ENCODE measurements at places on chromosomes 7 and 10.

DNA sequence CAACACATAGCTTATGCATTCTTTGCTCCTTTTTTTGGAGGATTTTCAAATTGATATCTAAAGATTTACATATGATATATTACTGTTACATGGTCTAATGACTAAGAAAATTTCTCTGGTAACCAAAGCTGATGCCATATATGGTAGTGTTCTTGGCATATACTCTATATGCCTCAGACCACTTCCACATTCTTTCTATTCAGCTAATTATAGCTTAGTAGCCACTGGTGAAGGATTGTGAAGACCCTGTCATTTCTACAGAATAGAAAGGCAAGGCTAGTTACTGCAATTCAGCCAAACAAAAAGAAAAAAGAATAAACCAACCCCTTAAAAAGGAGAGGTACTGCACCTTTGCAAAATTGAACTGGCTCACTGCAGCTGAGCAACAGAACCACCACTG is 3.7 kb downstream of the PURB start:
- DNase-seq = peak; percentile 70

- no peak for DNase-seq
Observed at GRCh38 chr7:106138776-106139175, 26.7 kb upstream of the SYPL1 start.

- DNase-seq = no peak
Observed at GRCh38 chr7:76048668-76048988, 722 bp downstream of the MDH2 start.

- no peak for DNase-seq
Observed at GRCh38 chr10:1157615-1157933, 101.4 kb downstream of the WDR37 start.

- DNase-seq = no peak
Observed at GRCh38 chr7:47290867-47291266, 291.0 kb downstream of the TNS3 start.

GRCh38 chr7:6158424-6159096 is 113.9 kb downstream of the CYTH3 start:
- DNase-seq = no peak

GRCh38 chr10:62619413-62619738 is 185.1 kb upstream of the ADO start:
- peak; percentile 52 for DNase-seq

DNA sequence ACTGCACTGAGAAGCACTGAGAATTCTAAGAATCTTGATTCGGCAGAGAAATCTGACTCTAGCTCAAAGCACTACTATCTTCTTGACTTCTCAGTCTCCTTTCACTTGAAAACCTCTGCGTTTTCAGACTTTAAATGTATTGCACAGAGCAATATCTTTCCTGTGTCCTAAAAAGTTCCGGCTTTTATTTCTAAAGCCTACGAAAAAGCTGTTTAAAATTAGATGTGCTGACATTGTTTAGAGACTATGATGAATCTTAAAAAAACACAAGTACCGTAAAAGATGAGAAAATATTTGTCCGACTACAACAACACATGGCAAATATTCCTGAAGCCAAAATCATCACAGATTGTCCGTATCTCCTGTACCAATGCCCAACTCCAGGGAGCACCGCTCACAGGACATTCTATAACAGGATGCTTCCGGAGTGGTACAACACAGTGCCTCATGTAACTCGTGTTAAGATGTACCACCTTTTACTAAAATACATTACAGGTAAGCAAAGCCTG is 136.9 kb downstream of the CUBN start:
- no peak for DNase-seq

DNA sequence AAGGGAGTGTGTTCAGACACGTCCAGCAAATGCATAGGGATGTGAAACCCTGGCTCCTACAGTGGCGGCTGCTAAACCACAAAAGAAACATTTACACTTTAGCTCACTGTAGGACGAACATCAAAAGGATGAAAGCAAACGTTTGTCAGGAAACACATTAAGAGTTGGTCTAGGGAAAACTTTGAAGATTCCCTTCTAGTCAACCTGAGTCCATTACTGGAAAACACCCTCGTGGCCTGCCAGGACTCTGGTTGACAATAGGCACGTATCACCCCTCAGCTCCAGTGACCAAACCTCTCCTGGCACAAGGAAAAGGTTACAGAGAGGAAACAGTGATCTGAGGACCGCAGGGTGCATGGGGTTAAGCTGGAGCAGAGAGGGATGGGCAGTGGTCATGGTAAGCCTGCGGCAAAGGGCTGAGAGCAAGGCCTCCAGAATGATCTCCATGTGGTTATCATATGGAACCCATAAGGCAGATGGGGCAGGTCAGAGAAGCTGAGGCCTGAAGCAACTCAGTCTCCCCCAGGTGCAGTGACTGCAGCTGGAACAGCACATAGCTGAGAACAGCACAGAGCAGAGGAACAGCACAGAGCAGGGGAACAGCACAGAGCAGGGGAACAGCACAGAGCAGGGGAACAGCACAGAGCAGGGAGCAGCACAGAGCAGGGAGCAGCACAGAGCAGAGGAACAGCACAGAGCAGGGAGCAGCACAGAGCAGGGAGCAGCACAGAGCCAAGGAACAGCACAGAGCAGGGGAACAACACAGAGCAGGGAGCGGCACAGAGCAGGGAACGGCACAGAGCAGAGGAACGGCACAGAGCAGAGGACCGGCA is 49.9 kb downstream of the CHST15 start:
- no peak for DNase-seq

DNA sequence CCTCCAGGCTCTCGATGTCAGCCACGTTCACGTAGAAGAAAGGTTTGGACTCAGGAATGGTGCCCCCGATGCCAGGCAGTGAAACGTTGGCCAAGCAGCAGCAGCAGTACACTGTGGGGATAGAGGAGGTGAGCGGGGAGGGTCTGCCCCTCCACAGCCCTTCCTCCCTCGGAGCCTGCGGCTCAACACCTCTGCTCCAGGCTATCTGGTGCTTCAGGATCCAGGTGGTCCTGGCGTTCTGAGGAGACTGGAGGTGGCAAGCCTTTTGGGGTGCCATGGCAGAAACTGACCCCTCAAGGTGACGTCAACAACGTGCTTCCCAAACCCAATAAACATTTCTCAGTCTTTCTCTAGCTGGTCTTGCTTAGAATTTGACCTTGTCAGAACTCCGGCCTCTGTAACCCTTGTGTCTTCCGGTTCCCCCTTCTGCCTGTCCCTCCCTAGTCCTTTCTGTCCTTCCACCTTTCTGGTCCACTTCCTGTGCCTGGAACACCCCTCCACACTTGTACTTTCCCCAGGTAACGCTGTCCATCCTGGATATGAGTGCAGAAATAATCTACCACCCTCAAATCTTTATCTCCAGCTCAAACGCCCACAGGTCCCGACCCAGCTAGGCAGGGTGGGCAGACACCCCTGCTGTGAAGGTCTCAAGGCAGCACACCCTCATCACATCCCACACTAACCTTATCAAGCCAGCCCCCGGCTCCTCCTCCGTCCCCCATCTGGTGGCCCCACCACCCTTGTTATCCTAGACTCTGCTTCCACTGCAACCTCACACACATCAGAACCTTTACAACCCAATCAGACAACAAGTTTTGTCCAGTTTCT is 36.5 kb downstream of the DENND11 start:
- no peak for DNase-seq

DNA sequence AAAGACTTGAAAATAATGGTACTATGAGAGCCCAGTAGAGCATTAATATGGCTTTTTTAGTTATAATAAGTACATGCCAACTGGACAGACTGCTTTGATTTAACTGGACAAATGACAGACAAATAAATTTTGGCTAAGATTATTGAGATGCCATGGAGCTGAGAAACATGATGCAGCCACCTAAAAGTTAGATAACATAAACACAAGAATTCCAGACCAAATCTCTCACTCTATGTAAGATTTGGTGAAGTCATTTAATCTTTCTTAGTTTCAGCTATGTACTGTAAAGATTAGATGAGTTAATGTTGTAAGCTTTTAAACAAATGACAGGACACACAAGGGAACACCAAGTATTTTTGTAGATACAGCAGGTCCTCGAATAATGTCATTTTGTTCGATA is 118.2 kb downstream of the CACNA2D1 start:
- no peak for DNase-seq

DNA sequence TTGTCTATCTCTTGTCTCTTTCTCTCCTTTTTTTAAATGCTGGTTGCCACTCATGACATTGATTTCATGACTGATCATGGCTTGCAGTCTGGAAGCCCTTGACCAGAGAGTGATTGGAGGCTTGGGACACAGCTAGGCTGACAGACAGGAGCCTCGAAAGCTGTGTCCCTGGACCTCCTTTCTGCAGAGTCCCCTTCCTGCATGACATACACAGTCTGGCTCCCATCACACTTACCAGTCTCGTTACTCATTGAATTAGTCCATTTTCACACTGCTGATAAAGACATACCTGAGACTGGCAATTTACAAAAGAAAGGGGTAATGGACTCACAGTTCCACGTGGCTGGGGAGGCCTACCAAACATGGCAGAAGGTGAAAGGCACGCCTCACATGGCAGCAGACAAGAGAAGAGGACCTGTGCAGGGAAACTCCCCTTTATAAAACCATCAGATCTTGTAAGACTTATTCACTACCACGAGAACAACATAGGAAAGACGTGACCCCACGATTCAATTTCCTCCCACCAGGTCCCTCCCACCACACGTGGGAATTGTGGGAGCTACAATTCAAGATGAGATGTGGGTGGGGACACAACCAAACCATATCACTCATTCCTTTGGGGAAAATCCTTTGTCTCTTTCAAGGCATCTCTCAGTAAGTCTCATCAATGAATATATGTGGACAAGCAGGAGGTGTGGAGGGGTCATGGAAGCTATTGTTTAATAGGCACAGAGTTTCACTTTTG is 102.3 kb downstream of the TBXAS1 start:
- no peak for DNase-seq

- DNase-seq = no peak
Observed at GRCh38 chr7:90846192-90846591, 250.1 kb downstream of the CDK14 start.

DNA sequence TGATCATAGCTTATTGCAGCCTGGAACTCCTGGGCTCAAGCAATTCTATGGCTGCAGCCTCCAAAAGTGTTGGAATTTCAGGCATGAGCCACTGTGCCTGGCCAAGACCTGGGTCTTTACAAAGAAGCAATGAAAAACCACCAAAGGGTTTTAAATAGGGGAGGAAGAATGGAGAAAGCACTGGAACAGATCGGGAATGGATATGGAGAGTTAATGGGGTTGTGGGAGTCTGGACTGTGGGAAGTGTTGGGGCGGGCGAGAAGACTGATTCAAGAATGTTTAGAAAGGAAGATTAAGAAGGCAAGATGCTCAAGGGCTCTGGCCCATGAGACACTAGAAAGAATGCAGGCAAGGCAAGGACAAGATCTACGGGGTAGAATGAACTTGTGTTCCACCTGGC is 98.5 kb downstream of the CARD11 start:
- DNase-seq = no peak

- no peak for DNase-seq
Observed at GRCh38 chr7:95004618-95005247, 97.3 kb downstream of the PPP1R9A start.

GRCh38 chr10:78566284-78567111 is 502.3 kb upstream of the ZMIZ1 start:
- DNase-seq = no peak

DNA sequence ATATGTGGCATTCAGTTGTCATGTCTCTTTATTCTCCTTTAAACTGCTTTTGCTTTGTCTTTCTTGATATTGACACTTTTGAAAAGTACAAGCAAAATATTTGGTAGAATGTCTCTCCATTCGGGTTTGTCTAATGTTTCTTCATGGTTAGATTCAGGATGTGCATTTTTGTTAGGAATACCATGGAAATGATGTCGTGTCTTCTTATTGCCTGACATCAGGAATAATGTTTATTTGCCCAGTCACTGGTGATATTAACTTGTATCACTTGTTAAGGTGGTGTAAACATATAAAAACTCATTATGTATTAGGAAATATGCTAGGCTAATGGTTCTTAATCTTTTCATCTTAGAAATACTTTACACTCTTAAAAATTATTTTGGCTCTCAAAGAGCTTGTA is 43.4 kb downstream of the CDK1 start:
- no peak for DNase-seq

DNA sequence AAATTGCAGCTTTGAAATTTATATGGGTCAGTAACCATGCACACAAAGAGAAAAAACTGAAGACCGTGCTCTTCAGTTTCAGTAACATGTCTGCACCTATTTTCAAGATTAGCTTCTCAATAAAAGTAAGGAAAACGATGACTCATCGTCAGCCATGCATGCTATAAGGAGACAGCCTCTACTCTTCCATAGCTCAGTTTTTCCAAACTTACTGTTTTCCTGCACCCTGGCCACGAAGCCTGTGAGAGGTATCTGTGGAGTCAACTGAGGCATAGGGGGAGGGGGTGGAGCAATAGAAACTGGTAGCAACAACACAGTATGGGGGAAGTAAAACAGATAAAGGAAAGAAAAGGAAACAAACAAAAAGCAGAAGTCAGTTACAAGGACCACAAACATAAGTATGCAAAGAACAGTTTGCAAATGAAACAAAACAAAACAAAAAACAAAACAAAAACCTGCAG is 58.0 kb downstream of the PDSS1 start:
- peak; percentile 61 for DNase-seq

GRCh38 chr7:155553871-155554270 is 7.5 kb upstream of the CNPY1 start:
- no peak for DNase-seq

- no peak for DNase-seq
Observed at GRCh38 chr7:68122801-68123200, 1126.2 kb downstream of the TYW1 start.

GRCh38 chr10:34667177-34667576 is 147.9 kb downstream of the PARD3 start:
- DNase-seq = no peak

DNA sequence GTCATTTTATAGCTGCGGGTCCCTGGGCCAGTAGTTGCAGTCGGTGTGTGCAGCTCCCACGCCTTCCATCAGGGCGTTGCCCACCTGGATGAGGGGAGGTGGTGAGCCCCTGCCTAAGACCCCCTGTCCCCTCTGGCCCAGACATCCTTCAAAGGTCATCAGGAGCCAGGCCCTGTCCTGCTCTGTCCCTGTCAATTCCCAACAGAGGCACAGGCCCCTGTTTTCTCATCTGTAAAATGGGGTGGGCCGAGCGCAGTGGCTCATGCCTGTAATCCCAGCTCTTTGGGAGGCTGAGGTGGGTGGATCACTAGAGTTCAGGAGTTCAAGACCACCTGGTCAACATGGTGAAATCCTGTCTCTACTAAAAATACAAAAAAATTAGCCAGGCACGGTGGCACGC is 128.5 kb upstream of the TNRC18 start:
- DNase-seq = no peak

GRCh38 chr7:26369593-26369992 is 77.9 kb downstream of the SNX10 start:
- DNase-seq = peak; percentile 89

GRCh38 chr7:116249969-116250553 is 39.7 kb downstream of the TES start:
- peak; percentile 66 for DNase-seq

- DNase-seq = no peak
Observed at GRCh38 chr10:34475274-34475646, 339.8 kb downstream of the PARD3 start.

DNA sequence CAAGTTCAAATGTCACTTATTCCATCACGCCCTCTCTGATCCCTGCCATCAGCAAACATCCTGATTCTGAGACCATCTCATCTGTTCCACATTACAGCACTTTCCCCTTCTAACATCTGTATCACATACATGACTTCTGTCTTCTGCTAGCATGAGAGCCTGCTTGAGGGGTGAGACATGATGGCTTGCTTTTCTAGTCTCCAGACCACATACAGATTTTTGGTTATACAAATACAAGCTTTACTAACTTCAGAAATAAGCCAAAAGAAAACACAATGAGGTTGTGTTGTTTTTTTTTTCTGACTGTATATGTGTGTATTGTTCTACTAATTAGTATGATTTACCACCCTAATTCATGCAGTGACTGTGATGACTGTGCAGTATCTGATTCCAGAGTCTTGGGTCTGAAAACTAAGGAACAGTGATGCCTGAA is 34.3 kb downstream of the NAPEPLD start:
- no peak for DNase-seq
